HS-27A (cell line): ENCODE measurements at places on chromosomes 5 and 9.

GRCh38 chr5:177432143-177432838, 5.8 kb downstream of the GRK6 start:
- DNase-seq, result no peak

- no peak for DNase-seq
These were observed 29.1 kb upstream of the IRX4 start for GRCh38 chr5:1911773-1912235.

GRCh38 chr9:121312169-121312568, 44.2 kb downstream of the GSN start:
- no peak for DNase-seq

DNA sequence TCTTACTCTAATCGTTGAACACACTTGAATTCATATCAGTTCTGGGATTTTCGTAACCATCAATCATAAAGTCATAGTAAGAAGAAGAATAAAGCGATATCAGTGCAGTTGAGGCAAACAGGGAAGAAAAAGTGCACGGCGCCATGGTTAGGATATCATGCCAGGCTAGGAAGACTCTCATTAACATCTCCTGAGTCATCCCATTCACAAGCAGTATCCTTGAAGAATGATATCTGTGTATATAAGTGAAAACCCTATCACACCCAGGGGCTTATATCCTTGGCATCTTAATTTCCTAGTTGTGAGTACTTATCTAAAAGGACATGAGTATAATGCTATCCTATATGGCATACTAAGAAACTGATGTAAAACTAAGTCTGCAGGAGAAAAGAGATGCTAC, 38.6 kb downstream of the NFIB start:
- no peak for DNase-seq

DNA sequence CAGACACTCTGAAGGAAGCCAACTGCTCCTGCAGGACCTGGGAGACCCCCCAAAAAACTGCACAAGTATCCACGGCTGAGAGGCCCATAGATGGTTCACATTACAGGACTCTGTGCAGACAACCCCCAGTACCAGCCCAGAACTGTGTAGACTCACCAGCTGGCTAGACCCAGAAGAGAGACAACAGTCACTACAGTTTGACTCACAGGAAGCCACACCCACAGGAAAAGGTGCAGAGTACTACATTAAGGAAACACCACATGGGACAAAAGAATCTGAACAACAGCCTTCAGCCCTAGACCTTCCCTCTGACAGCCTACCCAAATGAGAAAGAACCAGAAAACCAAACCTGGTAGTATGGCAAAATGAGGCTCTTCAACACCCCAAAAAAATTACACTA, 281.2 kb upstream of the RGMB start:
- no peak for DNase-seq

- no peak for DNase-seq
These were observed 20.7 kb downstream of the IGIP start for GRCh38 chr5:140146523-140146842.

- DNase-seq, result no peak
These were observed 40.6 kb upstream of the DMRTA1 start for GRCh38 chr9:22405869-22406659.
